ENCODE measurements at places on chromosomes 16 and 17.

DNA sequence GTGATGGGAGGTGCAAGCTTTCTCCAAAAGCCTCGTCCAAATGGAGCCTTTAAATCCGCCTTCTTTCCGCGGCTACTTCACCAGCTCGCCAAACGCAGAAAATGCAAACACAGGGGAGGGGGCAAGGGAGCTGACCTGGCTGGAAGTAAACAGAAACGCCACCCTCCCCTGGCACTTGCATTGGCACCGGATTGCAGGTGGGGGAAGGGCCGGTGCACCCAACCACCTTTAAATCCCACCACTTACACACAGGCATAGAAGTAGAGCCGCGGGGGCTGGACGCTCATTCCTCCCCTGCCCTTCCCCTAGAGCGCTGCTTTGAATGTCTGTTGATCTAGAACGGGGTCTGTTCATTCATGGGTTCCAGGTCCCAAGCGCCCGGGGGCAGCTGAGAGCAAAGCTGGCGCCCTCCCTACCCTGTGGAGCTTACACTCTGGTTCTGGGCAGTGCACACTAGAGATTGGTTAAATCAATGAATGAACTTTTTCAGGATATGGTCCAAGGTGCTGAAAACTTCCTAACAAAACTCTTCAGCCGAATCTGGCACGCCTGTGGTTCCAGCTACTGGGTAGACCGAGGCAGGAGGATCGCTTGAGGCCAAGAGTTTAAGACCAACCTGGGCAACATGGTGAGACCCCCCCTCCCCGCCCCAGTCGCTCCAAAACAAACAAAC, 920 bp upstream of the ZCCHC14 start:
- no peak for DNase-seq

- DNase-seq: no peak
Measured at GRCh38 chr16:55282441-55282840, 41.6 kb upstream of the IRX6 start.

GRCh38 chr16:6732166-6732565, 600.5 kb upstream of the RBFOX1 start:
- DNase-seq: no peak

- DNase-seq: no peak
Measured at GRCh38 chr17:4632581-4632920, 8.9 kb downstream of the ALOX15 start.

DNA sequence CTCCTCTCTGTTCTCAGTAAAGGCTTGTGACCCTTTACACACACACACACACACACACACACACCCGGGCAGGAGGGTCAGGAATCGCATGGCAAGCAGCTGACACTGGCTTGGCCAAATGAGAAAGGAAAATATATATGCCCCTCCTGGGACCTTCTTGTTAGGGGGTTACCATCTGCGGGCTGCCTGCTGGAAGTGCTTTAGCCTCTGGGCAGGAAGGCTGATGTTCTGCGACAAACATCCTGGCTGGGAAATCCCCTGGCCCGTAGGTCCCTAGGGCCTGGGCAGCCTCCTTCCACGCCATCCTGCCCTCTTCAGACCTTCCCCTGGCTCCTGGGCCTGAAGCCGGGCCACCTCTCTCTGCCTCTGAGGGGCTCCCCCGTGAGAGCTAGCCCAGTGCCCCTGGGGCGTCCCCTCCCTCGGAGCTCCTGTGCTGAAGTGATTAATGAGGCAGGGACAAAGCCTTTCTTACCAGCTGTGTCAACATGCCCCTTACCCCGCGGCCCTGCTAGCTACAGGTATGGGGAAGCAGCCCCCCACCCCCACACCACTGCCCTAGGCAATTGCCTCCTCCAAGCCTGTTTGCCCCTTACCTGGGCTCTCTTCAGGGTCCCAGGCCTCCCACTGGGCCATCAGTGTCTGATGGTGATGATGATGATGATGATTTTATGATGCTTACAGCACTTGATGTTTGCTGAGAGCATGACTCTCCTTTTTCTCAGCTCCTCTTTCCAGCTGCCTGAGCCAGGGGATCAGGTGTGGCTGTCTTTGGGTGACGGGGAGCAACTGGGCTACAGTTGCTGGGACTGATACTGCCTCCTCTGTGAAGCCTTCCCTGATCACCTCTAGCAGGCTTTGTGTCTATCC, 32.8 kb upstream of the ETV4 start:
- peak; percentile 66 for DNase-seq

DNA sequence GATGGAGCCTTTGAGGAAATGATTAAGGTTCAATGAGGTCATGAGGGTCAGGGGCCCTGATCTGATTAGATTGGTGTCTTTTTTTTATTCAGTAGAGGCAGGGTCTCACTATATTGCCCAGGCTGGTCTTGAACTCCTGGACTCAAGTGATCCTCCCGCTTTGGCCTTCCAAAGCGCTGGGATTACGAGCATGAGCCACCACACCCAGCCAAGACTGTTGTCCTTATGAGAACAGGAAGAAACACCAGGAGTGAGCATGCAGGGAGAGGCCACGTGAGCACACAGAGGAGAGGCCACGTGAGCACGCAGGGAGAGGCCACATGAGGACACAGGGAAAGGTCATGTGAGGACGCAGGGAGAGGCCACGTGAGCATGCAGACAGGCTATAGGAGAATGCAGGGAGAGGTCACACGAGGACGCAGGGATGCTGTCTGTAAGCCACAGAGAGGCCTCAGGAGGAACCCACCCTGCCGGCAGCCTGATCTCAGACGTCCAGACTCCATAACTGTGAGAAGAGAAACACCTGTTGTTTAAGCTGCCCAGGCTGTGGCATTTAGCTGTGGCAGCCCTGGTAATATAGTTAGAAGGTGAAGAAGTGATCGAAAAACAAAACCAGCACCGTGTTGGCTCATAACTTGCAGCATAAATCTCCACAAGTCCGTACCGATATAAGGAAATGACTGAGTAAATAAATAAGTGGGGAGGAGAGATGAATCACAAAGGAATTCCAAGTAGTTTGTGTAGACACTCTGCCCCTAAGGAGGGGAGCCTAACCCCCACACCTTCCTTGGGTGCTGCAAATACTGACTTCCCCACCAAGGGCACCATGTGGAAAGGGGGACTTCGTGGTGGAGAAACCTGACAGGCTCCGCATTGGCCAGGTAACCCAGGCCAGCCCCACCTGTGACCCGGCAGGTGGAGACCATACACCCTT, 14.6 kb upstream of the CSNK1D start:
- DNase-seq: no peak

DNA sequence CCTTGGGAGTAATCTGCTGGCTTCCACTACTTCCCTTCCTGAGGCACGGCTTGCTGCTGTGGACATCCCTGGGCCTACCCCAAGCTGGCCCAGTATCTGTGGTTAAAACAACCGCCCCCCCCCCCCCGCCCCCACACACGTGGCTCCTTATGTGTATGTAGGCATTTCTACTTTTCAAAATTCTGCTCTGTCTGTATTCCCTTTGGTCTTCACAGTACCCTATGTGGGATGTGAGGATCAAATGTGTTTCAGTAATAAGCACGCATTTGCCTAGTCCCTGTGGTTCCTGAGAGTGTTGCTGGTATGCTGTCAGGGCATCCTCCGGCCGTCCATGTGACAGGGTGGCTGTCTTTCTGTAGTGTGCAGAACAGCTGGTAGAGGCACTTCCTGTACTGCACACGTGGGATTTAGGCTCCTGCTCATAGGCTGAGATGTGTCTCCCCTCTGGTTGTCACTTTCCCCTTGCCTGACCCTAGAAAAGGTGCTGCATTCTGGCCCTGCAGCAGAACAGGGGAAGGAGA, 2.2 kb downstream of the NT5M start:
- no peak for DNase-seq

DNA sequence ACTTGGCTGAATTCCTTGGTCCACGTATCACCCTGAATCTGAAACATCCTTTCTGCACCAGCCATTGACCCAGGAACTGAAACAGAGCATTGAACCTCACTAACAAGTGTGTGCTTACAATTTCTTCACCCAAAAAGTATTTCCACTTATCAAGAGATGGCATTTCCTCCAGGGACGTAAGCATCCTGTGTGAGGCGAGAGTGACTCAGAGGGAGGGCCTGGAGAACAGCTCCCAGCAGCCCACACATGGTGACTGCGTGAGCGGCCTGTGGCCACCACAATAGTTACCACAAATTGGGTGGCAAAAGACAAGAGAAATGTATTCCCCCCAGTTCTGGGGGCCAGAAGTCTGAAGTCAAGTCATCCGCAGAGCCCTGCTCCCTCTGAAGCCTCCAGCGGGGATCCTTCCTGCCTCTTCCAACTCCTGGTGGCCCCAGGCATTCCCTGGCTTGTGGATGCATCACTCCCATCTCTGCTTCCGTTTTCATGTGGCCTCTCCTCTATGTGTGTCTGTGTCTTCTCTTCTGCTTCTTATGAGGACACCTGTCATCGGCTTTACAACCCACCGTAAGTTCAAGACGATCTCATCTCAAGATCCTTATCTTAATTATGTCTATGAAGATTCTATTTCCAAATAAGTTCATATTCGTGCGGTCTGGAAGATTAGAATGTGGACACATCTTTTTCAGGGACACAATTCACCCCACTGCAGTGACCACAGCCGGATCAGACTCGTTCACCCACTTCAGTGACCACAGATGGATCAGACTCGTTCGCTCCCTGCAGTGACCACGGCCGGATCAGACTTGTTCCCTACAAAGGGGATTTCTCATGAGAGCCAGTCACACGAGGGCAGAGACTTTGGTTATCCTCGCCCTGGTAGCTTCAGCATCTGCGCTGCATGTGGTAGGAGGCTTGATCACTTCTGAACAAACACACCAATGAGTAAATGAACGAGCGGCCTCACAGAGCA, 122.6 kb upstream of the FOXF1 start:
- no peak for DNase-seq

Measured in memory B cell (primary cell).